ENCODE measurements at places on chromosomes 2 and 18.

DNA sequence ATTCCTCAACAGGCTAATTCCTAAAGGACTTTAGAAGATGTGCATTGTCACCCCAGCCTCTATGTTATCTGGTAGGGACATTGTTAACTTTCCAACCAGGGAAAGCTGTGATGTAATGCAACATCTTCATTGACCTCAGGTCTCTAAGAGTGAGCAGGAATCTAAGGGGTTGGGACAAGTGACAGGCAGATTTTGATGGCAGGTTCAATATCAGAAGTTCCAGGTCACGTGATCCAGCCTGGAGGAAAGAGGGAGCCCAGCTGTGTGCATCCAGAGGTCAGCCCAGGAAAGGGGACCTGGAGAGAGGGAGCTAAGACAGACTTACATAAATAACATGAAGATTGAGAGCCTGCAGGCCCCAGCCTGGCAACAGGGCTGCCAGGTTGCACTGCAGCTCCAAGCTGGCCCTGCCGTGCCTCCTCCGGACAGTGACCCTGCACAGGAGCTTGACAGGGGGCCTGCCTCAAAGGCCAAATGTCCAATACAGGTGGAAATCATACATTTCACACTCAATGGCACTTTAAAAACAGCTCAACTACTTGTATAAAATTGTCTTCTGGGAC lies 262.2 kb upstream of the MGAT5 start:
- peak; percentile 90 for DNase-seq

GRCh38 chr2:60853531-60853930 lies 27.8 kb upstream of the REL start:
- DNase-seq, result no peak

- DNase-seq, result no peak
Measured at GRCh38 chr2:176128982-176129796, at the start of gene HOXD8. TSS of gene HOXD8 (plus strand) at chr2:176129705. CDS start at chr2:176130367, 662 bp downstream.

- DNase-seq, result no peak
Measured at GRCh38 chr2:70551167-70551566, 2.5 kb downstream of the TGFA start.

- DNase-seq, result no peak
Measured at GRCh38 chr2:219736209-219736608, 108.8 kb downstream of the SLC4A3 start.
